ENCODE measurements at places on chromosomes 1 and 21.
A peak's percentile ranks its signal among the peaks of the same experiment; 100 is the strongest.

DNA sequence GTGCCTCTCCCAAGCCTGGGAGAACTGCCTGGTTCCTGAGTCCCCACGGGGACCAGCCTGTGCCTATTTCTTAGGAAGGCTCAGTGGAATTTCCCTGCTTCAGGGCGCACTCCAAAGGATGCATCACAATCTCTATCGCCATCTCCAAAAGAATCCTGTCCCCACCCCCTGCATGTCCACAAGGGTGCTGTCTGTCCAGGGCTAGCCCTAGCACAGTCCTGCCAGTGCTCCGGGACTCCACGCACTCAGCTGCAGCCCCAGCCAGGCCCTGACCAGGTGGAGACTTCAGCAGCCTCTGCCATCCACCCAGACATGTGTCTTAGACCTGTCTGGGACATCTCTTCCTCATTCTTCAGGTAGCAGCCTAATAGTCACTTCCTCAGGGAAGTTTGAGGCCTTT lies 199.7 kb downstream of the GRIK3 start:
- no peak for DNase-seq

- no peak for DNase-seq
These were observed 16.1 kb upstream of the FMOD start for GRCh38 chr1:203367057-203367456.

GRCh38 chr1:83931658-83932253 lies 67.2 kb downstream of the TTLL7 start:
- DNase-seq: peak; percentile 13

DNA sequence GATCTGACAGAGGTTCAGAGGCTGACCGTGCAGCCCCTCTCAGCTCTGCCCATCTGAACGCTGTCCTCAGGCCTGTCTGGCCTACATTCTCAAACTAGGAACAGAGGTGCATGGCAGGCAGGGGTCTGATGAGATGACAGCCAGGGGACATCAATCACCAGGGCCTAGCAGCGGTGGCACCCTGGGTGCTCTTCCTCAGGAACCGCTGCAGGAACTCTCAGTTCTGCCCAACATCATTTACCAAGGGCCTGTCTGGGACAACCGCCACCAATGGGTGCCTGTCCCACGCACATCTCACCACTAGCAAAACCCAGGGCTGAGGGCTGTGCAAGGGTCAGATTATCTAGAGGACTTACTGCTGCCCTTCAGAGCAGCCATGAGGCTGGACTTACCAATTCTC lies 245.7 kb downstream of the TOMM20 start:
- no peak for DNase-seq

DNA sequence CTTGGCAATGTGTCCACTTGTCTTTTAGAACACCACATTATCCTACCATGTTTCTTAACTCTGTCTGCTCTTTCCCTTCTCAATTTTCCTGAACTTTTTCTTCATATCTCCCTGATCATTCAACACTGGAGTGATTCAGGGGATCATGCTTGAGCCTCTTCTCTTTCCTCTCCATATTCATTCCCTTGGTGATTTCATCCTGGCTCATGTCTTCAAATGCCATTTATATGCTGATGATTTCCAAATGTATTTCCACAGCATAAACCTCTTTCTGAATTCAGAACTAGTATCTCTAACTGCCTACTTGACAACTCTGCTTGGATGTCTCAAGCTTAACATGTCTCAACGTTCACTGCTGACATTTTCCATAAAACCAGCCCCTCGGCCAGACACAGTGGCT lies 8.5 kb upstream of the IVL start:
- no peak for DNase-seq

DNA sequence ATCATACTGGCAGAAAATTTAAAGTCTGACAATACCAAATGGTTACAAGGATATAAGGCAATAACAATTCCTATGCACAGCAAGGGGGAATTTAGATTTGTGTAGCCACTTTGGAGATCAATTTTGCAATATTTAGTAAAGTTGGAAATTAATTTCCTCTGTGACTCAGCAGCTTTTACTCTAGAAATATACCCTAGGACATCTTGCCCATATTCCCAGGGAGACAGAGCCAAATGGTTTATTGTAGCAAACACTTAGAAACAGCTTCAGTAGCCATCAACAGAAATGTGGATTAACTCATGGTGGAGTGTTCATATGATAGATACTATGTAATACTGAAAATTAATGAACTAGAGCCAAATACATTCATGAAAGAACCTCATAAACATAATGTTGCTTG lies 104.6 kb downstream of the BACH1 start:
- DNase-seq: no peak

- no peak for DNase-seq
These were observed 393.7 kb upstream of the ST6GALNAC5 start for GRCh38 chr1:76473591-76473990.

Measured in BE2C (cell line).